Muscle of leg (tissue), 16 donors: ENCODE measurements at places on chromosomes 16 and 17. TPM values are rescaled to one million over a fixed set of nuclear protein-coding genes. Genes with fewer than 3 reads are reported as not detected.

- no peaks in the 10 kb centered on the region for H3K36me3 ChIP-seq
- peak; percentile 68 for DNase-seq
- H3K4me1 ChIP-seq: peaks cover 17% of the 10 kb centered on the region
These were observed 14.4 kb upstream of the ALDH3A1 start for GRCh38 chr17:19762515-19762961.

- DNase-seq: no peak
- H3K4me3 ChIP-seq: no peak overlapping the region
- H3K36me3 ChIP-seq: no peaks in the 10 kb centered on the region
These were observed 4.7 kb upstream of the CDT1 start for GRCh38 chr16:88798772-88799455.

DNA sequence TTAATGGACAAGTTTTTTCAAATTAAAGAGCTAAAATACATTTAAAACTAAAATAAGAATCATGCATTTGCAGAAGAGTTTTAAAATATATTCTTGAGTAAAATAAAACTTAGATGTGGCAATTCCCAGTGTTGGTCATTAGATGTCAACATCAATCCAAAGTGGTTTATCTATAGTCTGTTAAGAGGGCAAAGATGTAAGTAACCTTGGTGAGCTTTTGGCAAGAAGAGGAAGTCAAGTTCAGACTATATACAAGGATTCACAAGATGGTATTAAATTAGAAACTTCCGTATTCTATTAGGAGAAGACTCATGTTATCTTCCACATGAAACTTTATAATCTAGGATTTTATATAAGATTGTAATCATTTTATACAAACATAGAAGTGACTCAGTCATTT, 73.1 kb downstream of the CEP95 start:
- no peak overlapping the region for H3K4me3 ChIP-seq
- no peaks in the 10 kb centered on the region for H3K27me3 ChIP-seq
- no peak overlapping the region for H3K27ac ChIP-seq
- no peak for DNase-seq
- H3K36me3 ChIP-seq: peaks cover 20% of the 10 kb centered on the region
- H3K4me1 ChIP-seq: no peaks in the 10 kb centered on the region

DNA sequence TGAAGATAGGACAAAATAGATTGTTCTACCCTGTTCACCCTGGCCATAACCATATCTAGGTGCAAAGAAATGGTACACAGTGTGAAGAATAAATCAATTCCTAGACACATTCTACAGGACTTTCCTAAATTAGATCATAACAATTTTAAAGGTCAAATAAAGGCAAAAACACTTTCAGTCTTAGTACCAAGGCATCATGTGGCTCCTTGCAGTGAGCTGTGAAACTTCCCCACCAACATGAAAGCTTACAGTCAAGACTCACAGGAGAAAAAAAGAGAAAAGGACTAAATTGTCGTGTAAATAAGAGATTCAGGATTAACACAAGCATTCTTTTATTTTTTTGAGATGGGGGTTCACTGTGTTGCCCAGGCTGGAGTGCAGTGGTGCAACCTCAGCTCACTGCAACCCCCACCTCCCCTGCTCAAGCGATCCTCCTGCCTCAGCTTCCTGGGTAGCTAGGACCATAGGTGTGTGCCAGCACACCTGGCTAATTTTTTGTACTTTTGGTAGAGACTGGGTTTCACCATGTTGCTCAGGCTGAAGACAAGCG, 14.2 kb downstream of the NSMCE1 start:
- peaks cover 24% of the 10 kb centered on the region for H3K36me3 ChIP-seq
- H3K4me3 ChIP-seq: no peak overlapping the region
- H3K27ac ChIP-seq: no peak overlapping the region
- no peaks in the 10 kb centered on the region for H3K27me3 ChIP-seq
- no peak for DNase-seq
- peaks cover 3% of the 10 kb centered on the region for H3K4me1 ChIP-seq

DNA sequence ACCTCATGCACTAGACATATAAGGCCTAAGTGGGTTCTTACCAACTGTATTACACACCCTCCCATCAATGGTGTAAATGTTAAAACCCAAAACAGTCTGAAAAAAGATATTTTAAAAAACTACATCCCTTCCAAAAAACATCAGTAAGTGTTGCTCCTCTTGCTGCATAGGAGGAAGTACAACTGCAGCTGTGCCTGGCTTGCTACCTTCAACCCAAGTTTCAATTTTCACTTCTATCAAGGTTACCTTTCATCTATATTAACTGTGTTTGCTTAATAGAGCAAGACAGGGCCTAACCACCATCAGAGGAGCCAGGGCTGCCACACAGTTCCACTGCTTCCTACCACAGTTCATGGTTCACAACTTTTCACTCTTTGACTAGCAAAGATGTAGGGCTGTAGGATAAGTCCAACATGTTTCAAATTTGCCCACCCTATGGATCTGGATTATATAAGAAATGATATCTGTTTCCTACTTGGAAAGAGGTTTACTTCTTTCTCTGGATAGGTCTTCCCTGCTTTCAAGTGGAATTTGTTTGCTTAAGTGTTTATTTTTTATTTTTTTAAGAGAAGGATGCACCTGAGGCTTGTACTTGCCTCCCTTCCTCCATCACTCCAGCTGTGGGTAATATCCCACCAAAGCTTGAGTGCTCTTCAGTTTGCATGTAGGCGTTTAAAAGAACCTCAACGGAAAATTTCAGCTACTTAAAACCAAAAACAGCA, 56.7 kb downstream of the GRB7 start:
- DNase-seq: no peak
- H3K27me3 ChIP-seq: no peaks in the 10 kb centered on the region
- no peak overlapping the region for H3K4me3 ChIP-seq
- H3K27ac ChIP-seq: no peak overlapping the region

- H3K4me3 ChIP-seq: no peak overlapping the region
- DNase-seq: no peak
- H3K36me3 ChIP-seq: peaks cover 71% of the 10 kb centered on the region
- no peak overlapping the region for H3K27ac ChIP-seq
- H3K4me1 ChIP-seq: no peaks in the 10 kb centered on the region
These were observed 20.1 kb downstream of the ZNF276 start for GRCh38 chr16:89741342-89742014.

- H3K27ac ChIP-seq: no peak overlapping the region
- H3K4me3 ChIP-seq: no peak overlapping the region
- no peaks in the 10 kb centered on the region for H3K27me3 ChIP-seq
- H3K4me1 ChIP-seq: no peaks in the 10 kb centered on the region
These were observed 13.8 kb upstream of the MC1R start for GRCh38 chr16:89904606-89905510.

NOB1 gene
- polyA plus RNA-seq: 44.7 TPM

KRTAP1-5 gene
- not detected for polyA plus RNA-seq

TEKT3 gene
- polyA plus RNA-seq: 1.2 TPM

DNAAF8 gene
- polyA plus RNA-seq: 1.1 TPM
